ENCODE measurements at places on chromosomes 3 and 15.

GRCh38 chr15:94234300-94234699 is 2.9 kb downstream of the MCTP2 start:
- DNase-seq = no peak

GRCh38 chr15:88450125-88450798 is 16.9 kb downstream of the MRPL46 start:
- peak; percentile 65 for DNase-seq

- DNase-seq = no peak
Observed at GRCh38 chr3:195148549-195148948, 122.4 kb downstream of the XXYLT1 start.

- no peak for DNase-seq
Observed at GRCh38 chr3:6172871-6173642, 687.9 kb upstream of the GRM7 start.

DNA sequence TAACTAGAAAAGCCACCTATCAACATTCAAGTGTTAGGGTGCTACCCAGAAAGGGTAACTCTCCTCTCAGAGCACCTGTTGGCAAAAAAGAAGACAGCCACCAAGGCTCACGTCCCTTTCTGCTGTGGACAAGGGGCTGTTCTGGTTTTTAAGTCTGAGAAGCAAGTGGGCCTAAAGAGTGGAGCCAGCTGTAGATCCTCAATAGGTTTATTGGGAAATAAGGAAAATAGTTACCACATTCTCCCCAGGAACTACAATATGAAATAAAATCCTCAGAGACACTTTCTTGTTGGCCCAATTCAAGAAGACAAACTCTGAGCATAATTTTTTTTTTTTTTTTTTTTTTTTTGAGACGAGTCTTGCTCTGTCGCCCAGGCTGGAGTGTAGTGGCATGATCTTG is 35.8 kb downstream of the LRIG1 start:
- DNase-seq = no peak

DNA sequence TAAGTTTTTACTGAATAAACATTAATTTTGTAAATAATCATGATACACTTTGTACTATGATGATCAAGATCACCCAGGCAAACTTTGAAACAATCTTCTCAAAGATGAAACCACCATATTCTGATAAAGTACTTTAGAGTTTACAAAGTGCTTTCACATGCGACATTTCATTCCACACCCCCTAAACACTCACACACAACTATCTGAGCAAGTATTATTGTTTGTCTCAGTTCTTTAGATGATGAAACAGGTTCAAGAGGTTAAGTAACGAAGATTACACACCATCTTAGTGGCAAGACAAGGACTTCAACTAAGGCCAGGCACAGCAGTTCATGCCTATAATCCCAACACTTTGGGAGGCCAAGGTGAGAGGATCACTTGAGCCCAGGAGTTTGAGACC is 37.6 kb downstream of the ZNF148 start:
- no peak for DNase-seq

DNA sequence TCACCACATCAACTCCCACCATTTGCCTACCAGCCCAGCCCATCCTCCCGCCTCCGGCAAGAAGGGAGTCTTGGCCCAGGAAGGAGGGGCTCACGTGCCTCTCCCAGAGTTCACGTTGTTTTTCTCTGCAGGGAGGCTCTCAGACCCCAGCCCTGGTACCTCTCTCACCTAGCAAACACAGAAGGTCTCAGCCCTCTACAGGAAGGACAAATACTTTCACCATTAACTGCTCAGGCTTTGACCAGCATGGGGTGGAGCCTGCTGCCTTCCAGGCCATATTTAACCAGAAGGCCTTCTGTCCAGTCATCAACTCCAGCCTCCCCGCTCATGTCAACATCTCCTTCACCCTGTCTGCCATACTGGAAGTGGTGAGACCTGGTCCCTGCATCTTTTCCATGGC is 19.0 kb upstream of the HTR3E start:
- DNase-seq = no peak

DNA sequence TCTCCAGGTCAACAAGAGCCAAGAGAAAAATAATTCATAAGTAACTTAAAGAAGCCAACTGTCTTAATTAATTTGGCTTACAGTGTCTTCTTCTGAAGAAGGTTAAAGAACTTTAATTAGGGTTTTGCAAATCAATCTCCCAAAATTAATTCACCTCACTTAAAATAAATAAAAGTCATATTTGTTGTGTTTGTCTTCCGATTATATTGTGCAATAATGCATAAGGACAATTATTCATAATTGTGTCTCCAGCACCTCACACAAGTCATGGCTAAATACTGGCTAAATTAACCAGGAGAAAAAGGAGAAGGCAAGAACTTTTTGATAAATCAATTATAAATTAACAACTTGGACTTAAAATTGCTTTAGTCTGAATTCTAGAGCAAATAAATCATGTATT is 899.0 kb upstream of the NR2F2 start:
- DNase-seq = no peak

DNA sequence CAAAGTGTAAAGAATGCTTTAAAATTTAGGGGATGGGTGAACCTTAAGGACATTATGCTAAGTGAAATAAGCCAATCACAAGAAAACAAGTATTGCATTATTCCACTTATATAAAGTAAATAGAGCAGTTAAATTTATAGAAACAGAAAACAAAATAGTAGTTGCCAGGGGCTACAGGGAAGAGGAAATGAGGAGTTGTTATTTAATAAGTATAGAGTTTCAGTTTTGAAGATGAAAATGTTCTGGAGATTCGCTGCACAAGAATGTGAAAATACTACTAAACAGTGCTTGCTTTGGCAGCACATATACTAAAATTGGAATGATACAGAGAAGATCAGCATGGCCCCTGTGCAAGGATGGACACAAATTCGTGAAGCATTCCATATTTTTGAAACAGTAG is 32.0 kb downstream of the DNAH12 start:
- DNase-seq = no peak

- DNase-seq = no peak
Observed at GRCh38 chr3:43389388-43390254, 103.3 kb downstream of the SNRK start.

GRCh38 chr15:94674296-94674695 is 442.9 kb downstream of the MCTP2 start:
- DNase-seq = no peak

DNA sequence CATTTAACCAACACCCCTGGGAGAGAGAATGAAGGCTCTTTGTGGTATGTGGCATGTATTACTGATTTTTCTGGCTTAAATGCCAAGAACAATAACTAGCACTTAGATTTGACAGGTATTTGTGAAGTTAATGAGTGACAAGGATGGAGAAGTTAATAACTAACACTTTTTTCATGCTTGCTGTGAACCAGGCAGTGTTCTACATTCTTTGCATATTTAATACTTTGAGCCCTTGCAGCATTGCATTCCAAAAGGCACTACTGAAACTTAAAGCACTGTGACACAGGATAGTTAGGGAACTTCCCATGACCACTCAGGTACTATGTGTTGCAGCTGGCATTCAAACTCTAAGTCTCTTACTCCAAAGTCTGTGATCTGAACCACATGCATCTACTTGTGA is 650.6 kb downstream of the ZPLD1 start:
- DNase-seq = no peak

- no peak for DNase-seq
Observed at GRCh38 chr3:55746808-55747413, 259.8 kb upstream of the WNT5A start.

DNA sequence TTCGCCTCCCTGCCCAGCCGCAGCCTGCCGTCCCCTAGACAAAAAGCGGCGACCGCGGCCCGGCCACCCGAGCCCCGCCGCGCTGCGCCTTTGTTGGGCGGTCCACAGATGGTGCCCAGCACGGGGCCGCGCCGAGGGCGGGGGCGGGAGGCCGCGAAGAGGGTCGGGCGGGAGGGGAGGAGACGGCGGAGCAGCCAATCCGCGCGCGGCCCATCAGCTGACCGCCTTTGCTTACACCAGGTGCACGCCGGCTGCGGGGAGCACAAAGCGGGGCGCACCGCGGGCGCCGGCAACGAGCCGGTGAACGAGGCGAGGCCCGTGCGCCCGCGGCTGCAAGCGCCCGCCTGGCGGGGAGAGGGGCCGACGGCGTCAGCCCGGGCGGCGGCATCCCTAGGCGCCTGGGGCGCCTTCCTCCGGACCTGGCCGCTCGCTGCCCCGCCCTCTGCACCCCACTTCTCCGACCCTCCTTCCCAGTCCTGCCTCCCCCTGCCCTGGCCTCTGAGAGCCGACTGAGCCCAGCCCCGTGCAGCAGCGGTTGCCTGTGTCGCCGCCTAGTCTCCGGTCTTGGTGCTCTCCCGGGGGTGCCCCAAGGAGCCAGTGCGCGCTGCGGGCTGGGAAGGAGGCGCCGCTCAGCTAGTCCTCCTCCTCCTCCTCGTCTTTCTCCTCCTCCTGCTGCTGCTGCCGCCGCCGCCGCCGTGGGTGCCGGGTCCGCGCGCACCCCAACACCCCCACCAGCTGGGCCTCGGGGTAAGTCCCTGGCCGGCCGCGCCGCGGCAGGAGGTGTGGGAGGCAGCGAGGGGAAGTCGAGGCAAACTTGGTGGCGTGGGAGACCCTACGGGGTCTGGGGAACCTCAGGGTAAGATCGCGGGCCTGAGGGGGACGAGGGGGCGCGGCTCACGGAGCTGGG is at the start of gene LRRN1:
TSS of gene LRRN1 (plus strand) at position 259 of the 907 bp plus-strand sequence. CDS start 45,211 bp downstream, outside the sequence.
- DNase-seq = peak; percentile 91

GRCh38 chr15:95603802-95604201 is 726.7 kb upstream of the NR2F2 start:
- DNase-seq = no peak

DNA sequence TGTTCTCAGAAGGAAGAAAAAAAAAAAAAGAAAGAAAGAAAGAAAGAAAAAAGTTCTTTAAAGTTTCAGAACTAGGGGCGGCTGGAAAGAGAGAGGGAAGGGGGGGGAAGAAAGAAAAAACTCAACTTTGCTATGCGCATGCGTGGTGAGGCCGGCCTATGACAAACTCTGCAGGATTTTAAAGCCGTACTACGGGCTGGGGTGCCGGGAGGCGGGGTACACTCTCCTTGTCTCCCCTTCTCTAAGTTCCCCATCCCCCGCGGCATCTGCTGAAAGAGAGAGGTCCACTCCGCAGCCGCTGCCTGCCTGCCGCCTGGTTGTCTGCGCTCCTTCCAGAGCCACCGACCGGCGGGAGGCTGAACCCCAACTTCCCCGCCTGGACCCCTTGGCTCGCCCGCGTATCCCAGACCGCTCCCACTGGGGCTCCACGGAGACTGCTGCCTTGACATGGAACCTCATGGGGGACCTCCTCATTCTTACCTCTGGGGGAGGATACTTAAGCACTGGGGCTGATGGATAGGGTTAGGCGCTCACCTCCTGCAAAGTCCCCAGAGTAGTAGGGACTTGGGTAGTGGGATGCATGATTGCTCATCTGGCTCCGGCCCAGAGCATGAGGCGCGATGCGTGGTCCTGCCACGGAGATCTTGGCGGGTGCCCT is 1.4 kb upstream of the WNT5A start:
- DNase-seq = peak; percentile 27

GRCh38 chr15:47429376-47429775 is 287.9 kb upstream of the SEMA6D start:
- DNase-seq = no peak

DNA sequence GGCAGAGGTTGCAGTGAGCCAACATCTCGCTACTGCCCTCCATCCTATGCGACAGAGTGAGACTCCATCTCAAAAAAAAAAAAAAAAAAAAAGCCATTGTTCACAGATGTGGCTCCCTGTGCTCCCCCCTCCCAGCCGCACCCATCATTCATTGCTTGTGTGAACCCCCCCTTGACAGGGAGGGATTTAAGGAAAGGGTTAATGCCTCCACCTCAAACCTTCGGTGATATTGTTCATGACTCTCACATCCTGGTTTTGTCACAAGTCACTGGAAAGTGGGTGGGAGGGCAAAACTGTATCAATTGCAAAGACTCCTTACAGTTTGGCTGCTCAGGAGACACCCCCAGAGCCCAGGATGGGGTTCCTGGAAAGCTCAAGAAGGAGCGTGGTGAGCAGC is 7.7 kb downstream of the SLC6A6 start:
- DNase-seq = no peak

Data from HuH-7.5 (cell line).